ENCODE measurements at places on chromosomes 7 and 10.
A peak's percentile ranks its signal among the peaks of the same experiment; 100 is the strongest.

- DNase-seq: no peak
Observed at GRCh38 chr10:86252079-86252478, 114.5 kb downstream of the GRID1 start.

GRCh38 chr7:28723336-28723735, 234.8 kb downstream of the TRIL start:
- DNase-seq: no peak

DNA sequence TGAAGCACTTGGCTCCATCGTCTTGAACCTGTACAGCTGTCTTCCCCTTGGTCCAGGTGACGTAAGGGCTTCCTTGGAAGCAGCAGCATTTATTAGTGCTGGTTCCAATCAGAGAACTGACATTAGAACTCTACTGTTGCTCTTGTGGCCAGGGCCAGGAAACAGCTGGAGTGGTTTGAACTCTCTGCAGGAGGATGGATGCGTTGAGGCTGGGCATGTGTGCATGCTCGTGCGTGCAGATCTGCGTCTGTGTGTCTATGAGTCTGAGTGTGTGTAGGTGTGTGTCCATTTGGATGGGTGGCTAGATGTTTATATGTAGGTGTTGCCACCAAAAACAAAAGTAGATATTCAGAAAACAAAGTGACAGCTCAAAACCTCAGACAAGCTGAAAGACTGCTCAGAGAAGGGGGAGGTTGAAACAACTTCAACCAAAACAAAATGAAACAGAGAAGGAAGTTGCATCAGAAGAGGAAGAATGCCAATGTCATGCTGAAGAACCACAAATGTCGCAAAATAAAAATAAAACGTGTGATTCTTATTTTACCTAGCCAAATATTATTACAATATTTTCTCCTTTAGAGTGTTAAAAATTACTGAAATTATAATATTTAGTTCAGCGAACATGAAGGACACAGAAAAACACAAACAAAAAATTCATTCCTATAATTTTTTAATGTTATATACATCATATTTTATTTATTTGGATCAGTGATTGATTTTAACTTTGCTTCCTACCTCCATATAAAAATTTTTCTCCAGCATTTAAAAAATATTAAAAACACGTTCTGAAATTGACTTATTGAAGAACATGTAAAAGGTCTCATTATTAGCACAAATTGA, 96.1 kb upstream of the MKLN1 start:
- peak; percentile 58 for DNase-seq

- DNase-seq: no peak
Observed at GRCh38 chr10:73017955-73018480, 63.4 kb upstream of the PLA2G12B start.

GRCh38 chr10:75399461-75400162, 2.0 kb downstream of the ZNF503 start:
- DNase-seq: peak; percentile 17

Data from activated effector memory CD4-positive, alpha-beta T cell treated with Interleukin-2 at 50 U/mL for 16 hours (primary cell).